Inflammatory macrophage (primary cell): ENCODE measurements at places on chromosomes 6 and 20.
A peak's percentile ranks its signal among the peaks of the same experiment; 100 is the strongest.

DNA sequence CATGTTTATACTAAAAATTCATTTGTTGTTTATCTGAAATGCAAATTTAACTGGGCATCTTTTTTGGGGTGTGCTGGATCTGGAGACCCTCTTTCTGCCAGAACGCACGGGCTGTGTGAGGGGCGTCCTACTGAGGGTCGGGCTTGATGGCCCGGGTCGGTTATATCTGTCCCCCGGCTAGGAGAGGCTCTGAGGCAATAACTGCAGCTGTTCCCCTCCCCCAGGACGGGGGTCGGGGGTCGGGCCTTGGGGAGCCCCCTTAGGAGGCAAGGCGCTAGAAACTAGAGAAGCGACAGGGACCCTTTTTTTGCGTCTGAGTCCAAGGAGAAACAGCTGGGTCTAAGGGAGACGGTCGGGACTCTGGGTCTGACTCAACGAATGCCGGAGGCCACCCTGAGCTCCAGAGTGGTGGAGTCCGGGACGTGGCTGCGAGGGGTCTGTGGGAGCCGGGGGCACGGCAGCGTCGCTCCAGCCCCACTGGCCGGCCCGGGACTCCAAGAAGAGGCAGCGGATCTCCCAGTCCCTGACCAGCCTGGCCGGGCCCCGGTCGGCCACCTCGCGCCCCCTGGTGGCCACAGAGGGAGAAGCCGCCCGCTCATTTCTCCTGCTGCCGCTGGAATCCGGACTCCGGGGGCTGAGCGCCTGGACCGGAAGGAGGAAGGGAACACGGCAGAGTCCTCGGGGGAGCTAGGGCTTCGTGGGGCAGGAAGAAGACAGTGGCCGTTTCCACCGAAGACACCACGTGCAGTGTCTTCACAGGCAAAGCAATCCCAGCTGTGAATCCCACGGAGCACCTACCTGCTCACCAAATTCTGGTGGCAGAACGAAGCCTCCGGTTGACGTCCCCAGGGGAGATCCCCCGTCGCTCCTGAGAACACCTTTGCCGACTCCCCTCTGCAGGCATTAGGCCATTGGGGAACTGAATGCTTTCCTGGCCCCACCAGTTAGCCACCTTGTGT lies 24.0 kb upstream of the SCML4 start:
- peak; percentile 77 for DNase-seq

DNA sequence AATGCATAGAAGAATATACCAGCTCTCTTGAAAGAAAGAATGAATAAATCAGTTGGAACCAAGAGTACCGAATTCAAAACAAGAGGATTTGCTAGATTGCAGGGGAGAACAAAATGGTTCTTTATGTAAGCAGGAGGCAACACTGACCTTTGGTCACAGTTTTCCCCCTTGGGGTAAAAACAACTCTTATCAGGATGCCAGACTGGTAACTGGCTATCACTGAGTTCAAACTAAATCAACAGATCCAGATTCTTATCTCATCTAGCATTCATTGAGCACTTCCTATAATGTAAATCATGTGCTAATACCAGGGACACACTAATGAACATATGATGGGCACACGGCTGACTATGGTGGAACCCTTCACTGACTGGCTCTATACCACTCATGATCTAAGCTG lies 4.8 kb upstream of the IL17F start:
- no peak for DNase-seq

GRCh38 chr6:160439751-160440150 lies 91.6 kb downstream of the SLC22A3 start:
- DNase-seq = no peak

DNA sequence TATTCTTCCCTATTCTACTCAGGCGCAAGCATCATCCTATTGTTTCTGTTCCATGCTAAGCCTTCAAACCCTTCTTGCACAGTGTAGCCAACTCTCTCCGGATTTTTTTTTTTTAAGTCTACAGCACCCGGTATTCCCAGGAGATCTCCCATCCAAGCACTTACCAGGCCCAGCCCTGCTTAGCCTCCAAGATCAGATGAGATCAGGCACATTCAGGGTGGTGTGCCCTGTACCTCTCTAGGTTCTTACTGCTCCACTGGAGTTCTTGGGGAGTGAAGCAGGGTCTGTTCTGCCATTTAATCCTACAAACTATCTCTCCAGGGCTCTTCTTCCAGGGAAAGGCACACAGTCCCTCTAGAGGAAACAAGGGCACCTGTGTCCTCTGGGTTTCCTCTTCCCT lies 14.9 kb upstream of the NUP153 start:
- DNase-seq = no peak

- DNase-seq = no peak
These were observed 62.5 kb upstream of the TMEM170B start for GRCh38 chr6:11475016-11475415.

GRCh38 chr20:9565910-9566550 lies 51.6 kb downstream of the LAMP5 start:
- no peak for DNase-seq

DNA sequence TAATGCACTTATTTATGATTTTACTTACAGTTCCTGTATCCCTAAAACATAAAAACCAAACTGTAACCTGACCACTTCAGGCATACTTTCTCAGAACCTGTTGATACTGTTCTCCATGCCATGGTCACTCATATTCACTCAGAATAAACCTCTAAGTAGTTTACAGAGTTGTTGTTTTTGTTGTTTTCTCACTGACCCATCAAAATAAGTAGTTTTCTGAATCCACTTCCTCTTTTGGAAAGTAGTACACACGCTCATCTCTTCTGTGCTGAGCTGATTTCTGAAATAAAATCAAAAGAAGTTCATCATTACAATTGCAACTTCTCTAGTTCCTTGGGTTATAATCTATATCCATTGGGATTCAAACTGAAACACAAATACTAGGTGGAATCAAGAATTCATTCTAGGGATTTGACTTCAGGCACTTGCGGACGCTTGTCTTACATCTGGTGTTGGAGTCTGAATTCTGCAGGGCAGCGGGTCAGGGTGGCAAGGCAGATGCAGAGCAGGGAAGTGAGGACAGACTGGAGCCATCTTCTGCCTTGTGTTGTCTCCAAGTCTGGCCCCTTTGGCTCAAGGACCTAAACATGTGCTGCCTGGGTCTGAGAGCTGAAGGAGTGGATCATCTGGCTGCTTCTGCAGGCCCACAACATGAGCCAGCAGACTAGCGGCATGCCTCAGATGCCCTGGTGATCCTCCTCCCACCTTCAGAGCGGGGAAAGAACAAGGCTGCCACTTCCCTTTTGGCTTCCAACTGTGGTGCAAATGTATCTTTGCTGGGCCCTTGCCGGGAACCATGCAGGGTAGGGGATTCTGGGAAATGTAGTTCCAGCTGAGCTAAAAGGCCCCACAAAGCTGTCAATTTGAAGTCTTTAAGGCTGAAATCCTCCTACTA lies 167.9 kb upstream of the MYLIP start:
- DNase-seq = peak; percentile 85

DNA sequence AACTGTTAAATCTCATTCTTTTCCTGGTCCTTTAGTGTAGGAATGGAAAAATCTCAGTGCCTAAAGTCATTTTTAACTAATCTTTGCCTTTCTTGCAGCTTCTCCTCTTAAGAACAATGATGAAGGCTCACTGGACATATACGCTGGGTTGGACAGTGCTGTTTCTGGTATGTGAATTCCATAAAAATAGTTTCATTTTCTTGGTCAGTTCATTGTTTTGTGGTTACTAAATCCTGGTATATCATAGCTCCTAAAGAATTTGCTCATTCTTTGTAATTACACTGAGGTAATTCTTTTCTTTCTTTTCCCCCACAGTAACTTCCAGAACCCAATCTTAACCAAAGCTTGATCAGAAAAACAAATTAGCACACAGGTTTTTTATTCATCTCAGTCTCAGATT lies 23.4 kb downstream of the CASP8AP2 start:
- DNase-seq = no peak

DNA sequence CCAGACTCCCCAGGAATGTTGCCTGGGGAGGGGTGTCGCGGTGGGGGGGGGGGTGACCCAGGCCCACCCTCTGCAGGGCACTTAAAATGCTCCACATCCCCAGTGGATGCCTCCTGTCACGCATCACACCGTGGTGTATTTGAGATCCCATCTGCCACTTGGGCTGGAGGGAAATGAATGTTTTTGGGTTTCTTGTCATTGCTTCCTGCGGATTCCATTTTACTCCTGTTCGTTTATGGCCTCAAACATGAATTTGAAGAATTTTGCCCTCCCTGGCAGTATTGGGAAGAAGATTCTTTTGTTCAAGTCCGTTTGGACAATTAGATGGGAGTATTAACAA lies 544 bp upstream of the KHDC1 start:
- no peak for DNase-seq

- DNase-seq = no peak
These were observed 10.6 kb upstream of the STX16 start for GRCh38 chr20:58640446-58640845.

GRCh38 chr6:17907406-17908229 lies 79.8 kb downstream of the KIF13A start:
- peak; percentile 96 for DNase-seq

GRCh38 chr6:118771253-118771652 lies 119.9 kb upstream of the CEP85L start:
- no peak for DNase-seq

GRCh38 chr6:129575378-129576118 lies 134.4 kb downstream of the ARHGAP18 start:
- DNase-seq = peak; percentile 62

DNA sequence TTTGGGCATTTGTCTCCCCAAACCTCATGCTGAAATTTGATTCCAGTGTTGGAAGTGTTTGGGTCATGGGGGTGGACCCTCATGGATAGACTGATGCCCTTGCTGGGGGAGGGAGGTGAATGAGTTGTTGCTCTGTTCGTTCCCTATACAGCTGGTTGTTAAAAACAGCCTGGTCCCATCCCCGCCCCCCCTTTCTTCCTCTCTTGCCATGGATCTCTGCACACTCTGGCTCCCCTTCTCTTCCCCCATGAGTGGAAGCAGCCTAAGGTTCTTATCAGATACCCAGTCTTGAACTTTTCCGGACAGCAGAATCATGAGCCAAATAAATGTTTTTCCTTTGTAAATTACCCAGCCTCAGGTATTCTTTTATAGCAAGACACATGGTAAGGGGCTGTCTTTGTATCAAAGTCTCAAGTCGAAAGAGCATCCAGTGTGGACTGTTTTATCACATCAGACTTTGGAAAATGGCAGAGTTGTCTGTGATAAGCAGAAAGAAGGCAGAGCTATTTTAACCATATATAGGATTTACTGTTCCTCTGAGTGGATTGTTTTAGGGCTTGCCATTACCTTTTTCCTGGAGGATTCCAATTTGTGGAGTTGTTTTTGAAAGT lies 31.2 kb downstream of the SLC9A8 start:
- no peak for DNase-seq

- DNase-seq = peak; percentile 19
These were observed 138.6 kb downstream of the DLL1 start for GRCh38 chr6:170152124-170152926.

DNA sequence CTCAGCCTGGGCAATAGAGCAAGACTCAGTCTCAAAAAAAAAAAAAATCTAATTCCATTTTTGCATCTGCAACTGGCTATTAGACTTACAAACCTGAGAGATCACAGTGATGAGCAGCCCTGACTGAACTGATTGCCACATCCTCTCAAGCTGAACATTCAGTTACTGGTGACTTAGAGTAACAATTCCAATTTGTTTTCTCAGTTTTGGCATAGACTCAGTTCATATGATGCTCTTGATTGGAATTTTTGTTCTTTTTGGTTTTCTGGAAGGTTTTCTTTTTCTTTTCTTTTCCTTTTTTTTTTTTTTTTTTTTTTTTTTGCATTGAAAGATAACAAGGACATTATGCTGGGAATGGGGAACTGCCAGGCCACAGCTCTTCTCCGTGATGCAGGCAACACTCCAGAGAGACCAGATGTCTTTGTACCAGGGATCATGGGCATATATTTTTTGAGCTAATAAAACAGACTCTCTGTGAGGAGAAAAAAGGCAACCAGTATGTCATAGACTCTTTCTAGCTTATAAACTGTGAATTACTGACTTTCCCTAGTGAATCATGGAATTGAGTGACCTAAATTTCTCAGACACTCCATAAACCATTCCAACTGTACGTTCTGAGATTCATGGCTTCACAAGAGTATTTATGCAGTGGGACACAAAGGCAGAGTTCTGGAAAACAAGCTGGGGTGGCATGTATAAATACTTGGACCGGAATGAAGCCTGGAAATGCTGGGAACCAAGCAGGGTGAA lies 86.0 kb upstream of the SLC2A12 start:
- no peak for DNase-seq

GRCh38 chr6:26501482-26501986 lies 1.4 kb downstream of the BTN1A1 start:
- DNase-seq = peak; percentile 20

DNA sequence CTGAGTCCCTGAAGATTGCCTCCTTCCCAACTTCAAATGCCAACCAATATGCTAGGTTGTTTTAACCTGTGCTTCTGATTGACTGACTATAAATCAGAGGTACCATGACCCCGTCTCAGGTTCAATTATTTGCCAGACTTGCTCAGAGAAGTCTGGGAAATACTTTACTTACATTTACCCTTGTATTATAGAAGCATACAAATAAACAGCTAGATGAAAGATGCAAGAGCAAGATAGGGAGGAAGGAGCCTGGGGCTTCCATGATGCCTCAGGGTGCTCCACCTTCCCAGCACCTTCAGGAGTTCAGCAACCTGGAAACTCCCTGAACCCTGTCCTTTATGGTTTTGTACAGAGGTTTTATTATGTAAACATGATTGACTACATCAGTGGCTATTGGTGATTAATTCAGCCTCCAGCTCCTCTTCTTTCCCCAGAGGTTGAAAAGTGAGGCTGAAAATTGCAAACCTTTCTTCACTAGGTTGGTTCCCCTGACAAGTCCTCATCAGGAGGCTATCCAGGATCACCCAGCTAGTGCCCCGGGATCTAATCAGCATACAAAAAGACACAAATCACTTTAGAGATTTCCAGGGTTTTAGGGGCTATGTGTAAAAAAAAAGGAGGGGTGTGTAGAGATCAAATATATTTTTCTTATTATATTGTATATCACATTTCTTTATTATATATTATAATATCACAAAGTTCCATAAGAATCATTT lies 547.7 kb downstream of the EPM2A start:
- DNase-seq = no peak

- peak; percentile 79 for DNase-seq
These were observed 9.7 kb downstream of the CNBD2 start for GRCh38 chr20:35978041-35978513.

DNA sequence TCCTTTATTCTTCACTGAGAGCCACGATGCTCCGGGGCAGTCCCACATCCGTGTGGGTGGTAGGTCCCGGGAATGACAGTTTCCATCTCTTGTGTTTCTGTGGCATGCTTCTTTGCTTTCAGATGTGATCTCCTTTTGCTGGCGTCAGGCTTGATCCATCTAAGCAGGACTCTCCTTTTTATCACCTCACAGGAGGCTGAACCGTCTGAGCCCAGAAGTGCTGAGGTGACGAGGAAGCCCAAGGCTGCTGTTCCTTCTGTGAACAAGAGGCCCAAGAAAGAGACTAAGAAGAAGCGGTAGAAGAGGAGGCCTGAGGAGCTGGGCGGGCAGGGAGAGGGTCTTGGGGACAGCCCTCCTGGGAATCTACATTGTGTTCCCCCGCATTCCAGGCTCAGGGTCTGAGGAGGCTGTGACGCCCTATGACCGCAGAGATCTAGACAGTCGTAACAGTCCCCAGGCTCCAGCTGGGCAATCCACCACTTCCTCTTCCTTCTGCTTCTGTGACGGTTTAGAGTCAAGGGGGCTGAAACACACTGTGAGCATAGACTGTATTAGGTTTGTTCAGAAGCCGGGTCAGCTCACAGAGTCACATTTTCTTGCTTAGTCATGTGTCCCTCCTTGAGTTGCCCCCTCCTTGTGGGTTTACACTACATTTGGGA lies 26.8 kb downstream of the MANBAL start:
- DNase-seq = peak; percentile 72

GRCh38 chr6:149933461-149933860 lies 8.4 kb upstream of the ULBP2 start:
- no peak for DNase-seq
